ENCODE measurements at places on chromosomes 5 and 9.

GRCh38 chr9:132647806-132648205, 22.0 kb downstream of the DDX31 start:
- DNase-seq: no peak

- no peak for DNase-seq
Measured at GRCh38 chr5:67808340-67808739, 407.2 kb upstream of the PIK3R1 start.

GRCh38 chr5:82551840-82552385, 273.8 kb upstream of the RPS23 start:
- DNase-seq: no peak

GRCh38 chr9:78314953-78315870, 18.3 kb downstream of the PSAT1 start:
- DNase-seq: no peak

GRCh38 chr5:79702606-79703380, 13.2 kb downstream of the CMYA5 start:
- no peak for DNase-seq

GRCh38 chr9:133169102-133169501, 5.4 kb upstream of the GBGT1 start:
- no peak for DNase-seq

- DNase-seq: no peak
Measured at GRCh38 chr9:12814877-12815237, 40.0 kb downstream of the LURAP1L start.

- DNase-seq: peak; percentile 85
Measured at GRCh38 chr5:157948738-157949410, 89.9 kb upstream of the CLINT1 start.

DNA sequence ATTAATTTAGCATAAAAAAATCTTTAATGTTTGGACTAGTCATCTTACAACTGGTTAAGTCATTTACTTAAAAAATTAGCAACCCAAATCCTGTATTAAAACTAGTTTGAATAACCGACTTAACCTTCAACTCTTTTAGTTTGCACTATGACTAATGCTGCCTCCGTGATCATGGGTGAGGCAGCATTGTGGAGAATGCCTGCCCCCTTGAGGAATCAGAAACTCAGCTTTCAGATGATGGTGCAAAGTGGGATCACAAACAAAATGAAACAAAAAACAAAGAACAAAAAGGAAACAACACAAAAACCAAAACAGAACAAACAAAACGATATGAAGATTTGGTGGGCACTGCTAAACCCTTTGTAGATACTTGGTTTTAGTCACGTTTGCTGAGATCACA, 127.0 kb upstream of the PALM2AKAP2 start:
- DNase-seq: peak; percentile 13

DNA sequence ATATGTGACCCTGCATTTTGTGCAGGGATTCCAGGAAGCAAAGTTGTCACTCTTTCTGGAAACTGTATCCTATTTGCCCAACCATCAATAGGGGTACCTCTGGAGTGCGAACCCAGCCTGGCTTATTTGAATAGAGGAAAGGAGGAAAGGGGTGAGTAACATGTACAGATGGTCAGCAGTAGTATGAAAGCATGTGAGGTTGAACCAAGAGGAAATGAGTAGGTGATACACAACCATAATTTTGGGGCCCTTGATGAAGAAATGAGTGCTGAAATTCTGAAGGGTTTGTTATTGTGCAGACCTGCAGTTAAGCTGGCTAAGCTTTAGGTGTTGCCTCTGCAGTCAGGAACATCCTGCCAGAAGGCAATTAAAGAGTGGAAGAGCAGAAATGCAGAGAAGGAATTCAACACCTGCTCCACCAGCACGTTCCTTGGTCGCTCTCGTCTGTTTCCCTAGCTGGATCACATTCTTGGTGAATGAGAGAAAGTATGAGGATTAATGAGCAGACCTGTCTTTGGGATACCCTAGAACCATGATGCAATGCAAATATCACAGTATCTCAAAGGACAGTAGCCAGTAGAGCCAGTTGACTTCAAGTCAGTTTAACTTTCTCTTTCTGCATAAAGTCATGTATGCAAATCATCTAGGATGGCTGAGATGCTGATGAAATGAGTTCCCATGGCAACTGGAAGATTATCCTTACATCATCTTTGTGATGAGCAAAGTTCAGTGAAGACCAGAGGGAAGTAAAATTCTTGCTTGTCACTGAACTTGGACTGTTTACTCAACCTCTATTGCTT, 13.2 kb upstream of the IL12B start:
- no peak for DNase-seq

- DNase-seq: no peak
Measured at GRCh38 chr5:132853790-132854189, 12.5 kb downstream of the GDF9 start.

DNA sequence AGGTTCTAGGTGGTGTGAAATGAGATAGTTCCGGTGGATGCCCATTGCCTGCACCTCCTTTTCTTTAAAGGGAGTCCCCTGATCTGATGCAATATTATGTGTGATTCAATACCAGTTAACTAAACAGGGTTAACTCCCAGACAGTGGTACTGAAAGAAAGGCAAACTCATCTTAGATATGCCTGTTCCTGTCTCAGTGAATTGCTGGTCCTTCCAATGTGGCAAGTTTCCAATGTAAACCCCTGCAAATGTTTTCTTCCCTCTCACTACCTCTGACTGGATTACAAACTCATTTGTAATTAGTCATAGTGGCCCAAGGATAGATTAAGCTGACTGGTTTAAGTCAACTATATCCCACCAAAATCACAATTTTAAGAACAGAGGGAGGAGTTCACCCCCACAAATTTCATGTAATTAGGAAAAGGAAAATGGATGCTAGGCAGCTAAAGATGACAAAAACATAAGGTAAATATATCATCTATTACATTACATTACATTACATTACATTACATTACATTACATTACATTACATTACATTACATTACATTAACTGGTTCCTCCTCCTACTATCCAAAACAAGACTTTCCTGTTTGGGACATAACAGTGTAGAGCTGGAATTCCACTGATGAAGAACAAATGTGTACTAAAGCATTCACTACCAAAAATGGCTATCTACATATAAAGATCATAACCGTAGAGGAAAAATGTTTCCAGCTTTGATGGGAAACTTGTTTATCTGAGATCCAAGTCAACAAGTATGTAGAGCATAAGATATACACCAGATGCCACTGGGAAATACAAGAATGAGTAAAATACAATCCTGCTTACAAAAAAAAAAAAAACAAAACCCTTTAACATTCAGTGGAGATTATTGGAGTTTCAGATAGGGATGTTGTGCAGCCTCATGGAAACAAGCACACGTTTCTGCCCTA, 121.5 kb upstream of the SNX2 start:
- no peak for DNase-seq

- no peak for DNase-seq
Measured at GRCh38 chr5:33306758-33307157, 134.0 kb upstream of the TARS1 start.

DNA sequence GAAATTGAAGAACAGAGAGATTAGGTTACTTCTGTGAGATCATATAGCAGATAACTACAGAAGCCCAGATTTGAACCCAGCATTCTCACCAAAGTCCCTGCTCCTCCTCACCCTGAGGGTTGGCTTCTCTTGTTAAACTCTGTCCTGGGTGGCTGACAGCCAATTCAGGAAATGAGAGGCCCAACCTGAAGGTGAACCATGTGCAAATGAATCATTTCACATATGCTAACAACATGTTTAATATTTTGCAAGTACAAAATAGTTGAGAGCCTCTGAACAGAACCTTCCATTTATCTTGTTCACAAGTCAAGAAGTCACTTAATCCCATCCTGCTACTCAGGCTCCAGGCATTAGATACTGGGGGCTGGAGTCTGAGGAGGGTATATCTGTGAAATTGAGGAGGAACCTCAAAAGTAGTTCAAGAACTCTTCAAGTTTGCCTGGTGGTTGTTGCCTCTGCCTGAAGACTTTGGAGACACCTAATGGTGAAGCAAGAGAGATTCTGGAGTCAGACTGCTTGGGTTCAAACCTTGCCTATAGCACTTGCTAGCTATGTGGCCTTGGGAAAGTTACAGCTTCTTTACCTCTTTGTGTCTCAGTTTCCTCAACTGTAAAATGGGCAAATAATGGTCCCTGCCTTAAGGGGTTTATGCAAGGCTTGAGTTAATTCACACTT, 564.0 kb downstream of the PSAT1 start:
- DNase-seq: no peak

- DNase-seq: no peak
Measured at GRCh38 chr9:69976152-69976551, 67.5 kb upstream of the MAMDC2 start.

GRCh38 chr9:137534256-137535119, 15.7 kb downstream of the PNPLA7 start:
- peak; percentile 37 for DNase-seq

DNA sequence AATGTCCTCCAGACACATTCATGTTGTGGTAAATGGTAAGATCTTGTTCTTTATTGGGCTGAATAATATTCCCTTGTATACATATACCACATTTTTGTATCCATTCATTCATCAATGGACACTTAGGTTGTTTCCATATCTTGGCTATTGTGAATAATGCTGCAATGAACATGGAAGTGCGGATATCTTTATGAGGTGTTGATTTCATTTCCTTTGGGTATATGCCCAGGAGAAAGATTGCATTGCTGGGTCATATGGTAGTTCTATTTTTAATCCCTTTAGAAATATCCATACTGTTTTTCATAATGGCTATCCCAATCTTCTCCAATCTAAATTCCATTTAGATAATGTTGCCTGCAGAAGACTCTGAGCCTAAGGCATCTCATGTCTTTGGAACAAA, 78.0 kb upstream of the TNC start:
- DNase-seq: no peak

GRCh38 chr9:69122082-69122548, 52.0 kb upstream of the TJP2 start:
- DNase-seq: peak; percentile 65

DNA sequence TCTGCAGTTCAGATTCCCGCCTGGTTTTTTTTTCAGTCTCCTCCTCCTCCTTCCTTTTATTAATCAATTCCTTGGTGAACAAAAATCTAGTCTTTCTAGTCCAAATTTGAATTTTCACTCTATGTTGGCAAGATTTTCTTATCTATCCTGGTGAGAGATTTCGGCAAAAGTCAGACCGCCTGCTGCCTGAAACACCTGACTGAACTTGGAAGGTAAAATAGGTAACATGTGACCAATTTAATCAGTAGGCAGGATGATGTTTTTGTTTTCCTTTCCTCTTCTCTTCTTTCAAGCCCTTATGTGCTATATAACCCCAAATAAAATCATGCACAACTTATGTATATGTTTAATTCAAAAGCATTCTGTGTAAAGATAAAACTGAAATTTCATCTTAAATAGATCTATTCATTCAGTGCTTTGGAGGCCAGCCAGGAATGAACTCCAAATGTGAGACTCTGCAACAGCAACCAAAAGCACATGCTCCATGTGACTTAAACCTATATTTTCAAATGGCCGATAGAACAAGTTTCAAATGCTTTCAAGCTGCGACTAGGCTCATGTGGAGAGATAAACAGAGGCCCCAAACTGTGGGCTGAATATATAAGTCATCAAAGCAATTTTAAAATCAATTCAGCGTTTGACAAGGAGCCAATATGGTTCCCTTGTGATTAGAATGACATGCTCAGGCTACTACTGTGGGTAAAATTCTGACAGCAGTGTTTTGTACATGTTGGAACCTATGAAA, 100.4 kb upstream of the SEMA6A start:
- no peak for DNase-seq

DNA sequence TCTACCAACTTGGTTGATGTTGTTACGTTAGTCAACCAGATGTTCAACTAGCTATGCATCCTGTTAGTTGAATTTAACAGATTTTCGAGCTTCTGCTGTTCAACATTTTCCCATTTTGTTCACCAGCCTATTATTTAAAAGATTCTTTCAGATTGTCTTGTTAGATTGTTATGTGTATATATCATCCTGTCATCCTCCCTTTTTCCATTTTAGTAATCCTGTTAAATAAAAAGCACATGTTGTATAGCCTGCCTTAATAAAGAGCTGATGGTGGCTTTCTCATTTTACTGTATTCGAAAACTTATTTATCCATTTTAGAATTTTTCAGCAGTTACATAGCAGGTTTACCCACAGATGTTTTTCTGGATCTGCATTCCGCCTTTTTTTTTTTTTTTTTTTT, 4.3 kb downstream of the TMEFF1 start:
- DNase-seq: no peak

- no peak for DNase-seq
Measured at GRCh38 chr9:104078596-104078995, 15.5 kb upstream of the SMC2 start.

DNA sequence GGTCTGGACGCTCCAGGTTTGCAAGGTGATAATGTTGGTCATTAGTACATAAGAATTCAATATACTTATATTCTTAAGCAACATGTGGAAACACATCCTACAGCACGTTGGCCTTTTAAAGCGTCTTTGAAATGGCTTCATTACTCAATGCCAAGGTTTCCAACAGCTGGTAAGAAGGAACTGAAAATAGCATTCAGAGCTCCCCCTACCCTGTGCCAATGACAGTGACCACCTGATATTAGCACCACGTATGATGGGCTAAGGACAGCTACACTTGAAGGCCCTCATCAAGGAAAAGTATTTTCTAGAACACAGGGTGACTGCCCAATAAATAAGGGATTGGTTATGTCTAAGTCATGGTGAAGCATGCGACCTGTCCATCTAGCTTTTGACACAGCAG, 9.9 kb downstream of the ZNF622 start:
- DNase-seq: no peak

DNA sequence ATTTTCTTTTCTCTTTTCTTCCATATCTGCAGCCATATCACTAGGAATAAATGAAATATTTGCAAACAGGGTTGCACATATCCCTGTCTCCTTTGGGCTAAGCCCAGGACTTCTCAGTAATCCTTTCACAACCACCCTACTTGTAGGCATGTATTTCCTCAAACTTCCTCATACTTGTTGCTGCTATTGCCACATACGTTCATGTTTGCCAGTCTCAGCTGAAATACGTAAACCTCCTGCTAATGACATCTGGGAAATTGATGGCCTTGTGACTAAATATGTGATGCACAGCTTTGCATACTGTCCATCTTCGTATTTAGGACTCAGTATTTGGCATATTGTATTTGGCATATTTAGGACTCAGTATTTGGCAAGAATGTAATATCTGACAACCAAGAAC, 224.6 kb downstream of the PLK2 start:
- DNase-seq: no peak

DNA sequence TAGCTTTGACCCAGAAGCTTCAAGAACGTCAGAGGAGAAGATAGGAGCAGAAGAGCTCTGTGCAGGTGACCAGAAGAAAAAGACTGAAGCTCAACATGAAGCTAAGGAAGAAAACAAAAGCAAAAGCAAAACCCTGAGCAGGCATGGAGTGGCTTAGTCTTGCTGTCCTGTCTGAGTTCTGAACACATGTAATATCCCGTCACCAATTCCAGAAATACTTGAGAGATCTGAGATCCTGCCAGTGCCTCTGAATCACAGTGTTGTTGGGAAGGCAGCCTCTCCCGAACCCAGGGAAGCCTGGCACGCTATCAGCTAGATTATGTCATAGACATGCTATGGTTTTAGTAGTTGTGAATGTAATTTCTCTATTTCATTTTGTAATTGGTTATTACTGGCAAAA, 235.7 kb downstream of the ICE1 start:
- no peak for DNase-seq

Measured in COR-L47 (cell line).